ENCODE measurements at places on chromosomes 16 and 17. TPM values are rescaled to one million over a fixed set of nuclear protein-coding genes. Genes with fewer than 3 reads are reported as not detected.

Gene SRCAP
- total RNA-seq = 31.3 TPM

Gene ARL16
- 10.2 TPM for total RNA-seq

Gene ZNF200
- 4.8 TPM for total RNA-seq

Gene GAST
- not detected for total RNA-seq

Gene IL32
- 1,058 TPM for total RNA-seq

Gene CRHR1
- total RNA-seq = not detected

Gene HBA2
- 27.6 TPM for total RNA-seq

Gene KRTAP4-11
- not detected for total RNA-seq

Gene B3GNT9
- 3.9 TPM for total RNA-seq

Gene CLDN7
- total RNA-seq = 94.2 TPM

Gene LMF1
- total RNA-seq = 10.9 TPM

Gene ALKBH5
- total RNA-seq = 59.2 TPM

DNA sequence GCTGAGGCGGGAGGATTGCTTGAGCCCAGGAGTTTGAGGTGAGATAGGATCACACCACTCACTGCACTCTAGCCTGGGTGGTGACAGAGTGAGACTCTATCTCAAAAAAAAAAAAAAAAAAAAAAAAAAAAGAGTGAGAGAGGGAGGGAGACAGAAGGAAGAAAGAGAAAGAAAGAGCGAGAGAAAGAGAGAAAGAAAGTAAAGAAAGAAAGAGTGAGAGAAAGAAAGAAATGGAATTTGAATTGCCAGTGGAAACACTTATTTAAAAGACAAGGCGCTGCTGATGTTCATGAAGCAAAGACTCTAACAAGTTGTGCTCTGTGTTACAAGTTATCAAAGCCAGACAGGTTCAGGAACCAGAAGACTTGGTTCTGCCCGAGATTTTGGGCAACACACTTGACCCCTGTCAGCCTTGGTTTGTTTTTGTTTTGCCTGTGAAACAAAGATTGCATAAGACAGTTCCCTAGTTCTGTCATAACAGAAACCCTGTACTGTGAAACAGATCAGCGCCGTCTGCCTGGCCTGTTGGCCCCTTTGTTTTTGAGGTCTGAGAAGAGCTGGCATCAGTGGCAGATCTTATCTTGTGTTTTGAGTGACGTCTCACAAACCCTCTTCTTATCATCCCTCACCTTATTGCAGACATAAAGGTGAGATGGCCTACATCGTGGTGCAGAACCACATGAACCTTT is 55.4 kb upstream of the ENDOV start:
- peak; percentile 14 for DNase-seq

DNA sequence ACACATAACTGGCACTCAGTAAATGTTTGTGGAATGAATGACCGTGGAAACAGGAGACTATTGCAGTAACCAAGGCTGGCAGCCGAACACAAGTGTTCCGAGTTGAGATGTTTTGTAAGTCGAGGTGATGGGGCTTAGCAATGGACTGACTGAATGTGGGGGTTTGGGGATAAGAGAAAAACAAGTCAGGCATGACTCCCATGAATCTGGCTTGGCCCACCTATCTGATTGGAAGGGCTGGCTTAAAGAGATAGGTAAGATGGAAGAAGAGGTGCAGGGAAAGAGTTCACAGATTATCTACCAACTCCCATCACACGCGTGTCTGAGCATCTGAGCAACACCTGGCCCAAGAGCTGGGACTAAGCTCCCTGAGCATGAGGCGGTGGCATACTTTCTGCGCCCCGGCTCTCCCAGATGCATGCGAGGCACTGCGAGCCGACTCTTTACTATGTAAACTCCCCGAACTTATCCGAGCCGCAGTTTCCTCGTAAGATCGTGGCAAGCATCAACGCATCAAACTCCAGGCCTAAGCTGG is 539 bp downstream of the IFT20 start:
- DNase-seq = no peak

DNA sequence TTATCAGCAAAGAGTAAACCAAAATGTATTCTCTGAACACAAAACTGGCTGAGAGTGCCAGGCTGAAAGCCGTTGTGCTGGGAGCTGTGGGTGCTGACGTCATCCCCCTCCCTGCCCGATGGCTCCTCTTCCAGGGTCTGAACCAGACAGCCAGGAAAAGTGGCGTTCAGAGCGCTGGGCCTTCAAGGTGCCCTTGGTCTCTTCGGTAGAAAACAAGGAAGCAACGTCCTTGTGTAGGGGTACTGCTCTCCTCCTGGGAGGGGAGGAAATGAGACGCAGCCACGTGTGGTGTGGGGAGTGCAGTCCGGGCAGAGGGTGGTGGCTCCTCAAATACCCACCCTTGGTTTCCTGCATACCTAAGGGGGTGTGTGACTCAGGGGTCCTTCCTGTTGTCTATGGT is 394.7 kb downstream of the SEC14L1 start:
- no peak for DNase-seq

- no peak for DNase-seq
Measured at GRCh38 chr16:27759301-27759871, 209.4 kb downstream of the KATNIP start.

GRCh38 chr17:56880133-56880532 is 33.7 kb downstream of the TRIM25 start:
- DNase-seq = no peak

- no peak for DNase-seq
Measured at GRCh38 chr16:10497132-10498101, 83.0 kb downstream of the EMP2 start.

DNA sequence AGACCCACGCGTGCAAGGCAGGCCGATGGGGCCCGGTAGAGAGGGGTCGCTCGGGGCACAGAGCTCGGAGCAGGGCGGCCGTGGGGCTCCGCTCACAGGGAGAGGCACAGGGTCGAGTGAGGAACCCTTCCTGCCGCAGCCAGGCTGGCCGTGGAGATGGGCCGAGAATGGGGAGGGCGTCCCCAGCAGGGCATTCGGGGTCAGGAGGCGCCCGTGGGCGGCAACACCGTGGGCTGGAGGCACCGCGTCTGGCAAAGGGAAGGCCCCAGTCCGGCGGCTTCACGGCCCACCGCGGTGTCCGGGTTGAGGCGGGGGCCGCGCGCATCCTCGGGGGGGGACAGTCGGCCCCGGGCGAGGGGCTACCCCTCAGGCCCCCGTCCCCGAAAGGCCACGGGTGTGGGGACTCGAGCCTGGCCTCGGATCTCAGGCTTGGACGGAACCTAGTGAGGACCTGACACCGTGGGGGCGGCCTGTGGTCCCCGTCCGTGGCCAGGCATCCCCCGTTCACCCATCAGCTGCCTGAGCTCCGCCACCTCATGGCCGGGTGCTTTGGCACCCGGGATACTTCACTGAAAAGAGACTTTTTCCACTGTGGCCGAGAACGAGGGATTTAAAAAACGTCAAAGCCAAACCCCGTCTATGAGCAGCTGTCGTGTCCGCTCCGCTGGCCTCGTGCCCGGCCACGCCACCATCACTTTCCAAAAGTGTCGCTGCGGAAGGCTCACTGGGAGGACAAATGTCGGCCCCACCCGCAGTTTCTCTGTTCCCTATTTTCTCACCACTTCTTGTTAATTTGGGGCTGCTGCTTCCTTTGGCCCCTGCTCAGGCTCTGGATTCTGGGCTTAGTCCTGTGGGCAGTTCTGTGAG is 73.6 kb downstream of the METRNL start:
- no peak for DNase-seq

DNA sequence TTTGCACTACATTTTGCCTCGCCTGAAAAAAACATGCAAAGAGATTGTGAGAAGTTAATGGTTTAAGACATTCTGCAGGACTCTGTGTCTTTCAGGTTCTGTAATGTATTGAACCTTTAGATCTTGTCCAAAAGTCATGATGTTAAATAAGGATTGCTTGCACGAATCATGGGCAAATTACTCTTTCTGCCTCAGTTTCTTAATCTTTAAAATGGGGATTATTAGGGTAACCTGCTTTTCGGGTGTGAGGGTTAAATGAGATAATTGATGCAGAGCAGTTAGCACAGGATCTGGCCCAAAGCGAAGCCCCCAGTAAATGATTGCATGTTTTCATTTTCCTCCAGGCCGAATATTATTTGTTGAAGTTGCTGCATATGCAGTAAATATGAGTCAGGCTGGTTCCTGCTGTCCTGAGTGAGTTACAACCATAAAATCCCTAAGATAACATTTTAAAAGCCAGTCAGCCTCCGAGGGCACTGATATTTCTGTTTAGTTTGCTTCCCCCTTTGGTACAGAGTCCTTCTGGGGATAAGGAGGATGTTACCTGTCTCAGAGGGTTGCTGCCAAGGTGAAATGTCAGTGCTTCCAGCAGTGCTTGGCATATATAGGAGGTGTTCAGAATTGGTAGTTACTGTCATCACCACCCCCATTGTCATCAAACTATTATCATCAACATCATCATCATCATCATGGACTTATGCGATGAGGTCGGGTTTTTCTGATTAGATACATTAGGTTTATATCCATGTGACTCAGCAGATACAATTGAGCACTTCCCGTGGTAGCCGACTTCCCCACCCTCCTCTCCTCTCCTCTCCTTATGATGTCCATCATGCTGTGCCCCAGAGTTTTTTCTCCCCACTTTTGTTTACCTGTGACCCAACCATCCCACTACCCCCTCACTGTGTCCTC is 20.6 kb upstream of the ARHGAP17 start:
- no peak for DNase-seq

DNA sequence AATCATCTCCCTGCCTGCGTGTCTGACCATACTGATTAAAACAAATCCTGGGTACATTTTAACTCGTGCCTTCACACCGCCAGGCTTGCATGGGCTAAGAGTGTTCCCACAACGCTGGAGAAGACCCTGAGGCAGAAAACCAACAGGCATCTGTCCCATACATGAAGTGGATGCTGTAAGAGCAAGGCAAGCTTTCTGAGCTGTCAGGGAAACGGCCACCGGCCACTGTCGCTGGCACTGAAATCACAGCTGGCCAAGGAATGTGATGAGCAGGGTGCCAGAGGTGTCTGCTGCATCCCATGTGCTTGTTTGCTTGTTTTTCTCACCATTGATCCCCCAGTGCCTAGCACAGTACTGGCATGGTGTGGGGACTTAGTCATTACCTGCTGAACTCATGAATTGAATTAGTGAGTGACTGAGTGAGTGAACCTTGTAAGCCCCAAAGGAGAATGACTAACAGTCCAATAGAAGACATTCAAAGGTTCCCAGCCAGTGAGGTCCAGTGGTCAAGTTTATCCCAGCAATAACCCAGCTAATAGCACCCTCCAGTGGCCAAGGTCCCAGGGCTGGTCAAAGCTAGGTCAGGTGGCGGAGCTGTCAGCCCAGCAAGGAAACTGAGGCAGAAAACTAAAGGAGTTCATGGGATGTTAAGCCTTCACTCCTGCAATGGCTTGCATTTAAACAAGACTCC is 92.7 kb upstream of the CDH5 start:
- DNase-seq = no peak

- no peak for DNase-seq
Measured at GRCh38 chr17:36862116-36862920, 75.0 kb upstream of the LHX1 start.

- DNase-seq = no peak
Measured at GRCh38 chr16:51851111-51851510, 695.8 kb downstream of the TOX3 start.

- DNase-seq = no peak
Measured at GRCh38 chr16:68117884-68118283, 32.7 kb downstream of the NFATC3 start.

DNA sequence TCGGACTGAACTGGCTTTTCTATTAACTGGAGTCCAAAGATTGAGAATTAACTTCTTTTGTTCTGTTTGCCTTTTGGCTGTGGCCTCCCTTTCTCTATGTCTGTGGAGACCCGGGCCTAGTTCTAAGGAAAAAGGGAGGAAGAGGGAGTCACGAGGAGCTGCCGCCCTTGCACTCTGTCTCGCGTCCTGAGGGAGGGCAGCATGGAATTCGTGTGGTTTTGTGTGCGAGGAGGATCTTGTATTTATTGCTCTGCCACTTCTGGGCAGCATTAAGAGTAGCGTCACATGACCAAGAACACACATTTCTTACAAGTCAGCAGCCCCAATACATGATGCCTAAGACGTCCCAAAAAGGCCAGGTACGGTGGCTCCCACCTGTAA is 23.6 kb downstream of the METTL22 start:
- DNase-seq = no peak

DNA sequence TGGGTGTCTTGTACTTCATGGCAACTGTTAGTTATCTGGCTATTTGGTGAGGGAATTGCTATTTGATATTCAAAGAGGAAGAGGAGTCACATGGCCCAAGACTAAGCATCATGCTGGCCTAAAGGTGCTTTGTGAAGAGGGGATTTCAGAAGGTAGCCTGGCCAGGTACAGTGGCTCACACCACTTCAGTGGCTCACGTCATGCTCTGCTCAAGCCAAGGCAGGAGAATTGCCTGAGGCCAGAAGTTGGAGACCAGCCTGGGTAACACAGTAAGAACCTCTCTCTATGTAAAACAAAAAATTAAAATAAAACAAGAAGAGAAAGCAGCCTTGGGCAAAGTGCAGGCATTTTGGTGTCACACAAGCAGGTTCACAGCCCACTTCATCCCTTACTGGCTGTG is 6.4 kb upstream of the MT1B start:
- no peak for DNase-seq

GRCh38 chr17:8542599-8543502 is 87.7 kb downstream of the MYH10 start:
- peak; percentile 65 for DNase-seq

- DNase-seq = no peak
Measured at GRCh38 chr16:72312828-72313227, 140.9 kb upstream of the PMFBP1 start.

- DNase-seq = no peak
Measured at GRCh38 chr17:59746849-59747445, 39.5 kb downstream of the VMP1 start.

GRCh38 chr16:84565669-84566495 is 52.0 kb downstream of the COTL1 start:
- no peak for DNase-seq

- no peak for DNase-seq
Measured at GRCh38 chr16:86965840-86966550, 351.2 kb downstream of the C16orf95 start.

DNA sequence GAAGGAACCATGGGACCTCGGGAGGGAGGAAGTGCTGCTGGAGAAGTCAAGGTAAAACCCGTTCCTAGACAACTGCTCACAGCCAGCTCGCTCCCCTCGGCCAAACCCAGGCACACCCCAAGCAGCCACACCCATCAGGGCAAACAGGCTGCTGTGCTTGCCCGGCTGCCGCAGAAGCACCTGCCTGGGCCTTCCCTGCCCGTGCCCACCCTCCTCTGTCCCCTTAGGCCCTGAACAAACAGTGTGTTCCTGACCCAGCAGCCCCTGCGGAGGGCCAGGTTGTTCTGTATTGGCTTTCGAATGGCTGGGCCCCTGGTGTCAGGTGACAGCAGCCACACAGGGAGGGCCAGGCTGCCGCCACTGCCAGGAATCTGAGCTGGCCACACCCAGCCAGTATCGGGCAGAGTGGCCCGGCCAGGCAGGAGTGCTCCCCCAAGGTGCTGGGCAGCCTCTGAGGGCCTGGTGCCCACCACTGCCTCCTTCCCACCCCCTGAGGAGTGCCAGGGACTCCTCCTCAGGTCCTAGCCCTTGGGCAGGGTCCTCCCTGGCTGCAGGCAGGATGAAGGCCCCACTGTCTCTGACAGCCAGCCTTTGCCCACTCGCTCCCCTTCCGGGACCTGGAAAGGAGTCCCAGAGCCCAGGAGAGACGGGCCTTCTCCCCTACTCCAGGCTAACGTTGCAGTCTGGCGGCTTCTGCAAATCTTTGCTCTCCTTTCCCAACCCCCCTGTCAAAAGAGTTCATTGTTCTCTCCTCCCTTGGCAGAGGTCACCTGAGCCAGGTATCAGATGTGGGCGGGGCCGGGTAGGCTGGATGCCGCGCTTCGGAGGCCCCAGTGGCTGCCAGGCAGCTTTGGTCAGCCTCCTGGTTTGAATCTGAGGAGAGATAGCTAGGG is 24.0 kb downstream of the LLGL2 start:
- peak; percentile 60 for DNase-seq

GRCh38 chr16:85653290-85653891 is 35.4 kb downstream of the GINS2 start:
- no peak for DNase-seq

Measured in right lobe of liver (tissue), 6 donors.